Naive B cell (primary cell): ENCODE measurements at places on chromosomes 16 and 17. TPM values are rescaled to one million over a fixed set of nuclear protein-coding genes. Genes with fewer than 3 reads are reported as not detected.

- peaks cover 6% of the 10 kb centered on the region for H3K4me1 ChIP-seq
Observed at GRCh38 chr17:17497065-17497844, 1.1 kb upstream of the RASD1 start.

GRCh38 chr17:32516450-32516849, 29.7 kb downstream of the CDK5R1 start:
- no peak for DNase-seq
- no peaks in the 10 kb centered on the region for H3K27me3 ChIP-seq

GRCh38 chr16:2897110-2897509, 14.1 kb downstream of the FLYWCH2 start:
- H3K27me3 ChIP-seq: no peaks in the 10 kb centered on the region
- H3K4me1 ChIP-seq: peaks cover 11% of the 10 kb centered on the region
- DNase-seq: peak; percentile 82
- H3K27ac ChIP-seq: peak overlapping the region; percentile 43
- no peaks in the 10 kb centered on the region for H3K36me3 ChIP-seq

GRCh38 chr17:72578817-72579470, 458.1 kb downstream of the SOX9 start:
- H3K27me3 ChIP-seq: peaks cover 20% of the 10 kb centered on the region
- no peaks in the 10 kb centered on the region for H3K4me1 ChIP-seq
- no peak overlapping the region for H3K4me3 ChIP-seq
- no peak overlapping the region for H3K27ac ChIP-seq
- no peaks in the 10 kb centered on the region for H3K36me3 ChIP-seq
- DNase-seq: no peak

- no peak overlapping the region for H3K4me3 ChIP-seq
- no peaks in the 10 kb centered on the region for H3K4me1 ChIP-seq
- no peak overlapping the region for H3K27ac ChIP-seq
- no peaks in the 10 kb centered on the region for H3K36me3 ChIP-seq
- no peak for DNase-seq
Observed at GRCh38 chr17:31175237-31175636, 80.5 kb downstream of the NF1 start.

GRCh38 chr16:79212114-79212791, 388.3 kb downstream of the MAF start:
- DNase-seq: no peak
- peaks cover 12% of the 10 kb centered on the region for H3K36me3 ChIP-seq
- H3K4me1 ChIP-seq: no peaks in the 10 kb centered on the region

DNA sequence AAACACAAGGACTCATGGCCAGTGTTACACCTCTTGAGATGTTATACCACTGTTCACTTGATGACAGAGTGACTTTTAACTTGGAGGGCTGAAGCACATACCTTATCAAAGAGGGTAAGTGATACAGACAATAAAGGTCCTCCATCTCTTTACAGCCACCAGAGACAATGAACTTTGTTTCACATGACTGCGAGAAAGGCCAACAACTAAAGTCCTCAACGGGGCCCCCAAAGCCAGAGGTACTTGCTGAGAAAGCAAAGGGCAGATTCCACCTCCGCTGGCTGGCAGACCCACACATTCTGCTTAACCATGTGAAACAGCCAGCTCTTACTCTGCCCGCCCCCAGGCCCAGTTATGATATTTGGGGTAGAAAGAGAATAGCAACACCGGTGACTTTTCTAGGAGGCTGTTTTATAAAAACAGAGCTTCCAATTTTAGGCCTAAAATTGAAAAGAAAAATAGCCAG, 21.4 kb downstream of the DCUN1D3 start:
- DNase-seq: no peak
- peaks cover 28% of the 10 kb centered on the region for H3K4me1 ChIP-seq
- no peak overlapping the region for H3K27ac ChIP-seq
- H3K36me3 ChIP-seq: no peaks in the 10 kb centered on the region

GRCh38 chr17:19725486-19725885, 9.1 kb upstream of the SLC47A2 start:
- no peaks in the 10 kb centered on the region for H3K36me3 ChIP-seq
- H3K27ac ChIP-seq: peak overlapping the region; percentile 82
- H3K4me1 ChIP-seq: peaks cover 13% of the 10 kb centered on the region
- H3K4me3 ChIP-seq: peak overlapping the region; percentile 69
- no peak for DNase-seq
- peaks cover 22% of the 10 kb centered on the region for H3K27me3 ChIP-seq

GRCh38 chr17:8563024-8563776, 67.3 kb downstream of the MYH10 start:
- no peak overlapping the region for H3K27ac ChIP-seq
- no peaks in the 10 kb centered on the region for H3K36me3 ChIP-seq

DNA sequence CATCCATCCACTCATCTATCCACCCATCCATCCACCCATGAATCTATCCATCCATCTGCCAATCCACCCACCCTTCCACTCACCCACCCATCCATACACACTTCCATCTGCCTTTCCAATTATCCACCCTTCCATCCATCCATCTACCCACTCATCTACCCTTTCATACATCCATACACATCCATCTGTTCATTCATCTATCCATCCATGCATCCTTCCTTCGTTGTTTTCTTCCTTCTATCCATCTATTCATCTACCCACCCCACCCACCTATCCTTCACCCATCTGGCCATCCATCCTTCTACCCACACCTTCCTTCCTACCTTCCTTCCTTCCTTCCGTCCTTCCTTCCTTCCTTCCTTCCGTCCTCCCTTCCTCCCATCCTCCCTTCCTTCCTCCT, 106.1 kb downstream of the WWOX start:
- no peaks in the 10 kb centered on the region for H3K27me3 ChIP-seq
- no peaks in the 10 kb centered on the region for H3K36me3 ChIP-seq
- H3K27ac ChIP-seq: no peak overlapping the region
- no peak overlapping the region for H3K4me3 ChIP-seq

- H3K27ac ChIP-seq: peak within 1 kb of the TSS; percentile 99
- no peaks in the 10 kb centered on the region for H3K27me3 ChIP-seq
- peak within 1 kb of the TSS; percentile 97 for H3K4me3 ChIP-seq
- peaks cover 47% of the 10 kb centered on the region for H3K4me1 ChIP-seq
- H3K36me3 ChIP-seq: peaks cover 28% of the 10 kb centered on the region
Observed at GRCh38 chr17:4948166-4948930, at the start of gene PFN1. Gene PFN1 (minus strand): TSS chr17:4948530. CDS start chr17:4948394, 136 bp downstream.

- no peaks in the 10 kb centered on the region for H3K36me3 ChIP-seq
- no peak overlapping the region for H3K4me3 ChIP-seq
- H3K27ac ChIP-seq: no peak overlapping the region
- no peak for DNase-seq
- H3K27me3 ChIP-seq: peaks cover 16% of the 10 kb centered on the region
Observed at GRCh38 chr17:77543801-77544200, 403.0 kb downstream of the SEC14L1 start.

- H3K27me3 ChIP-seq: no peaks in the 10 kb centered on the region
- no peak overlapping the region for H3K4me3 ChIP-seq
- no peak overlapping the region for H3K27ac ChIP-seq
- DNase-seq: no peak
Observed at GRCh38 chr17:16937431-16937830, 34.5 kb downstream of the TNFRSF13B start.

DNA sequence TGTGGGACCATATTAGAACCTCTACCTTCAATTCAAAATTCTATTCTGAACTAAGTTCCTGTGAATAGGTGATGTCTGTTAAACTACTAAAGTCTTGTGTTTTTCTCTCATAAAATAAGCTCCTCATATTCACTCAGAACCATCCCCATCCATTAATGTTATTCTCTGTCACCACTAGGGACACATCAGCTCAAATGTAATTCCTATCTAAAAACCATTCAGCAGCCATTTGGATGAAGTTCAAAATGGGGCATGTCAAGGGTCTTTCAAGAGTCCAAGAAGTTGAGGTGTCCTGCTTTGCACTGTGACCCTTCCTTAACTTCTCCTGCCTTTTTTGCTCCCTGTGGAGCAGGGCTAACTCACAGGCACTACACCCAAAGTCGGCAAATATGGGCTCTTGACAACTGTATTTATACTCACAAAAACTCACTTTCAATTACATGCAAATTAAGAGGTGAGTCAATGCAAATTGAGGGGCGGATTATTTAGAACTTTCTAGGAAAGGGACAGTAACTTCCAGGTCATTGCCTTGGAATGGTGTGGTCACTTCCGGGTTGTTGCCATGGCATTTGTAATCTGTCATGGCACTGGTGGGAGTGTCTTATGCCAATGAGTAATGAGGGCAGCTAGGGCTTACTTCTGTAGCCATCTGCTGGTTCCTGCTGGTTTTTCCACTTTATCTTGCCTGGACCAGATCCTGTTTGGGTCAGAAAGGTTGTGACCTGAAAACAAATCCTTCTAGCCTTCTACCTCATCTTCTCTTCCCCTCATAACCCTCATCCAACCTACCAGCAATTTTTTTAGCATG, 128.2 kb upstream of the COX10 start:
- H3K4me1 ChIP-seq: peaks cover 7% of the 10 kb centered on the region
- no peak overlapping the region for H3K27ac ChIP-seq
- H3K36me3 ChIP-seq: peaks cover 8% of the 10 kb centered on the region
- H3K4me3 ChIP-seq: no peak overlapping the region
- H3K27me3 ChIP-seq: no peaks in the 10 kb centered on the region

- peak overlapping the region; percentile 56 for H3K27ac ChIP-seq
- H3K4me1 ChIP-seq: peaks cover 94% of the 10 kb centered on the region
- no peaks in the 10 kb centered on the region for H3K27me3 ChIP-seq
- peak overlapping the region; percentile 64 for H3K4me3 ChIP-seq
- DNase-seq: no peak
- no peaks in the 10 kb centered on the region for H3K36me3 ChIP-seq
Observed at GRCh38 chr16:85983064-85983463, 84.1 kb downstream of the IRF8 start.

- no peak overlapping the region for H3K4me3 ChIP-seq
- peaks cover 8% of the 10 kb centered on the region for H3K4me1 ChIP-seq
- DNase-seq: no peak
- no peaks in the 10 kb centered on the region for H3K27me3 ChIP-seq
Observed at GRCh38 chr17:18231164-18231563, 5.7 kb downstream of the LLGL1 start.

- peaks cover 5% of the 10 kb centered on the region for H3K4me1 ChIP-seq
- no peaks in the 10 kb centered on the region for H3K36me3 ChIP-seq
- no peak for DNase-seq
- H3K27me3 ChIP-seq: peaks cover 24% of the 10 kb centered on the region
- no peak overlapping the region for H3K27ac ChIP-seq
- no peak overlapping the region for H3K4me3 ChIP-seq
Observed at GRCh38 chr17:909642-910323, 69.8 kb downstream of the NXN start.

DNA sequence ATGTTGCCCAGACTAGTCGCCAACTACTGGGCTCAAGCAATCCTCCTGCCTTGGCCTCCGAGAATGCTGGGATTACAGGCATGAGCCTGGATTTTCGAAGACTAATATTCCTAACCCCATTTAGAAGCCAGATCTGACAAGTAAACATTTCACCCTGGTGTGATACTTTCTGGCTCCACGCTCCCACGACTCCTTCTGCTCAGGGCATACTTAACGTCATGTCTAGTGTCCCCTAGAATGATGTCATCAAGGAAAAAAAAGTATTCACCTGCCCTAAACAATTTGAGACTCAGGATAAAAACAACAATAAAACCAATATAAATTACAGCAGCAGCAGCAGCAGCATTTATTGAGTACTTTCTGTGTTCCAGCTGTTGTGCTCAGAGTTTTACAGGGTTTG, 13.2 kb downstream of the ITGB3 start:
- no peak for DNase-seq
- H3K4me1 ChIP-seq: peaks cover 17% of the 10 kb centered on the region
- no peak overlapping the region for H3K27ac ChIP-seq
- H3K36me3 ChIP-seq: peaks cover 10% of the 10 kb centered on the region

GRCh38 chr16:21608639-21609328, 9.4 kb downstream of the METTL9 start:
- no peaks in the 10 kb centered on the region for H3K36me3 ChIP-seq
- no peak overlapping the region for H3K4me3 ChIP-seq
- H3K4me1 ChIP-seq: peaks cover 55% of the 10 kb centered on the region
- no peak for DNase-seq
- H3K27ac ChIP-seq: no peak overlapping the region

Gene G6PC1
- polyA plus RNA-seq: not detected

Gene GUCY2D
- not detected for polyA plus RNA-seq

Gene HOXB6
- polyA plus RNA-seq: not detected

Gene PABPN1L
- polyA plus RNA-seq: not detected

Gene CIITA
- polyA plus RNA-seq: 259 TPM

Gene FAM117A
- polyA plus RNA-seq: 39.4 TPM

Gene FGF11
- not detected for polyA plus RNA-seq

Gene RCVRN
- not detected for polyA plus RNA-seq

Gene MYH2
- not detected for polyA plus RNA-seq
